ENCODE measurements at places on chromosomes 5 and 9.

DNA sequence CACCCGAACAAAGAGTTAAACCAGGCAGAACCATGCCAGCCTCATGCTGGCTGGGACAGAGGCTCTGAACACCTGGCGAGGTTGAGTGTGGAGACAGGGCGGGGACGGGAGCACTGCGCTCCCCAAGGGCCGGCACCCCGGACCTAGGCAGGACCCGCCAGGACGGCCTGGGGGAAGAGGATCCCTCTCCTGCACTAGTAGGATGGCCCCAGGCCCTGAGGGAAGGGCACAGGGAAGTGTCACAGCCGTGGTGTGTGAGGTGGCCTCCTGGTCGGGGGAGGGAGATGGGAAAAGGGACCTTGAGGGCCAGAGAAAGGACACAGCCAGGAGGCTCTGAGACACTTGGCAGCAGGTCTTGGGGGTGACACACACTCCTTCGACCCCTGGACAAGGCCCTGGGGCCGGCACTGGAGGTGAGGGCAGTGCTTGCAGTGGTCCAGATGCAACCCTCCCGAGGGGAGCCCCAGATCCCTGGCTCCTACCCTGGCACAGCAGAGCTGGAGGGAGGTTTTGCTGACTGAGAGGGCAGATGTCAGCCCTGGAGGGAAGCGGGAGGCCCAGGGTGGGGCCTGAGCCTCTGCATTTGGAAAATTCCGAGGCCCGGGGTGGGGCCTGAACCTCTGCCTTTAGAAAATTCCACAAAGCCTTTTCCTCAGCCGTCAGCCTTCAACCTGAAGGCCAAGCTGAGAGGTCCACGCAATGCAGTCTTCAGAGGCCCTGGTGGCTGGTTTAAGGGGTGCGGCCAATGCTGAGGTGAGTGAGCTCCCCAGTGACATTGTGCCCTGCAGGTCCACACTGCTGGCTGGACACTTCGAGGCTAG lies 24.8 kb upstream of the TERT start:
- no peak for DNase-seq

GRCh38 chr5:142360051-142360498 lies 35.3 kb upstream of the SPRY4 start:
- DNase-seq = no peak

GRCh38 chr5:111509119-111509518 lies 3.2 kb downstream of the STARD4 start:
- no peak for DNase-seq

- DNase-seq = no peak
These were observed 53.2 kb upstream of the ISOC1 start for GRCh38 chr5:129041196-129041881.

DNA sequence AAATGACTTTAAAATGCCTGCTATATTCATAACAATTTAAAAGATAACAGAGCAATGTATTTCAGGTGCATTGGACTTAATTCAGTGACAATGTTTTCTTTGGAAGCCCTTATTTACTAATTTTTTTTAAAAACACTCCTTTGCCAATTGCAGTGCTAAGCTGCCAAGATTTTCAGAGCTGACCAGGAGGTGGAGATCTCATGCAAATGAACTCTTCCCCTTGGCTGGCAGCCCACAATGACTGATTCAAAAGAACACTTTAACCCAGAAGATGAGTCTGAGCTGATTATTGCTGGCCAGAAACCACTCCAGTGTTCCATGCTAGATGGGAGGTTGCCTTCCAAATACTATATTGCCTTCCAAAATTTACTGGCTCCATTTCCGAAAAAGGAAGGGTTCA lies 128.3 kb upstream of the CCNH start:
- peak; percentile 76 for DNase-seq

GRCh38 chr5:109455598-109456096 lies 45.9 kb upstream of the PJA2 start:
- no peak for DNase-seq

DNA sequence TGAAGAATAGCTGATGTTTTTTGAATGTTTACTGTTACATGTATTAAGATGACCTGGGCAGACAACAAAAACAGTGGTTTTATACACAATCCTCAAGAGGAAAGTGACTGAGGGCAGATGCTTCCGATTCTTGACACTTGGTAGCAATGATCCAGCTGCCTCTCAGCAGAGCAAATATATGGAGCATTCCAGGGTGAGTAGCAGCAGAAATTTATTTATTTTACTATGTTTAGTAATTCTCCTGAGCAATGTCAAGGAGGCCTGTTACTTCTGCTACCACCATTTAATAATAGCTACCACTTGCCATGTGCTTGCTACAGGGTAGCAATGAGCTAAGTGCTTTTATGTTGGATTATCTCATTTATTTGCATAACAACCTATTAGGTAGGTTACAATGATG lies 69.1 kb upstream of the NR3C1 start:
- no peak for DNase-seq

- DNase-seq = no peak
These were observed 10.4 kb upstream of the ZSWIM6 start for GRCh38 chr5:61321669-61322068.

- DNase-seq = peak; percentile 37
These were observed 364.4 kb downstream of the GADD45G start for GRCh38 chr9:89969156-89969675.

DNA sequence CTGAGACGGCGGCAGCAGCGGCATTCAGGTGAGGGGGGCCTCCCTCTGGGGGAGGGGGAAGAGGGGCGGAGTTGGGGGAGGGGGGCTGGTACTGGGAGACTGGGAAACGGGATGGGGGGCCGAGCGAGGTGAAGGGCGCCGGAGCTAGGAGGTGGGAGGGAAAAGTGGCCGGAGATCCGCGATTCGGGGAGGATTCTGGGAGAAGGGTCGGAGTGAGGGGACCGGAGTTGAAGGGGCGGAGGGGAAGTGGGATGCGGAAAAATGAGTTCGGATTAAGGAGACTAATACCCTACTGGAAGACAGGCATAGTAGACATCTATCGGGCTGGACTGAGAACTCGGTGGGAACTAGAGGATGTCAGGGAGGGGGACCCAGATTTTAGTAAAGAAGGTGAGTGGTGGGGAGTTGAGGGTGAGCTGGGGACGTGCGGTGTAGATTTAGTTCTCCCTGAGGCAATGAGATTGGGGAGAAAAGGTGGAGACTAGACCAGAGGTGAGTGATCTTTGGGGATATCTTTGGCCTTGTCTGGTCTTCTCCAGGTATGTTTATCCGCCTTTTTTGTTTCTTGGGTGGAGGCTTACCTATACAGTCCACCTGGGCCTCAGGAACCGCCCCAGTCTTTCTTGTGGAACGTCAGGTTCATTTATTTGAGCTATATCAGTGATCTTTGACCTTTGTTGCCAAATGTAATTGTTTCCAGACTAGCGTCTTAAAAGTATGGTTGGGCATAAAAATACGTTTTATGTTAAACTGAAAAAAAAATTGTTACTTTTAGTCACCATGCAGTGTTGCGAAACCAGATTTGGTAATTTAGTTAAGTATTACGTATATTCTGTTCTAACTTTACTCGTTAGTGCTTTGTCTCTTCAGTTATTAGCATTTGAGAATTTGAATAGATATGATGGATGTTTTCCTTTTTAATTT lies 632 bp downstream of the UBAP1 start:
- DNase-seq = peak; percentile 45

DNA sequence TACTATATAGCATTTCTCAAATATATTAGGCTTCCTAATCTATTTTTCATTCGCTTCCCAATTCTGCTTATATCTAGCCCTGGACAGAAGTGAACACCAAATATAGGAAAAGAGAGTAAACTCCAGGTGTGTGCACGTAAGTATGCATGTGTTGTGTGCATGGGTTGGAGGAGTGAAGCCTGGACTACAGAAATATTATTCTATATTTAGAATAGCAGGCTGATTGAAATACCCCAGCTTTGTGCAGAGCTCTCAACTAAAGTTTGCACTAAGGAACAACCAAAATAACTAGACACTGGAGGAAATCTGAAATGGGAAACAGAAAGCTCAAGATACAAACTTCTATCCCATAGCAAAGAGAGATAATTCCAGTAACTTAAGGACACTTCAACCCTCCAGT lies 198.8 kb downstream of the MARCHF11 start:
- DNase-seq = no peak

Measured in right lobe of liver (tissue), 6 donors.